Uterine smooth muscle cell (primary cell): ENCODE measurements at places on chromosomes 6 and 20. TPM values are rescaled to one million over a fixed set of nuclear protein-coding genes. Genes with fewer than 3 reads are reported as not detected.

The SNAP91 gene
- total RNA-seq, result 0.11 and 2.9 TPM in 2 replicates

The ADTRP gene
- total RNA-seq, result 6.4 and 6.9 TPM in 2 replicates

The MDFI gene
- total RNA-seq, result 0.11 and 1.2 TPM in 2 replicates

The NR2E1 gene
- not detected in 2 replicates for total RNA-seq

The RIPOR2 gene
- total RNA-seq, result 5.5 and 8.7 TPM in 2 replicates

The BFSP1 gene
- 1.5 and 3.1 TPM in 2 replicates for total RNA-seq
